Progenitor cell of endocrine pancreas (in vitro differentiated cells): ENCODE measurements at places on chromosomes 1 and 21.

DNA sequence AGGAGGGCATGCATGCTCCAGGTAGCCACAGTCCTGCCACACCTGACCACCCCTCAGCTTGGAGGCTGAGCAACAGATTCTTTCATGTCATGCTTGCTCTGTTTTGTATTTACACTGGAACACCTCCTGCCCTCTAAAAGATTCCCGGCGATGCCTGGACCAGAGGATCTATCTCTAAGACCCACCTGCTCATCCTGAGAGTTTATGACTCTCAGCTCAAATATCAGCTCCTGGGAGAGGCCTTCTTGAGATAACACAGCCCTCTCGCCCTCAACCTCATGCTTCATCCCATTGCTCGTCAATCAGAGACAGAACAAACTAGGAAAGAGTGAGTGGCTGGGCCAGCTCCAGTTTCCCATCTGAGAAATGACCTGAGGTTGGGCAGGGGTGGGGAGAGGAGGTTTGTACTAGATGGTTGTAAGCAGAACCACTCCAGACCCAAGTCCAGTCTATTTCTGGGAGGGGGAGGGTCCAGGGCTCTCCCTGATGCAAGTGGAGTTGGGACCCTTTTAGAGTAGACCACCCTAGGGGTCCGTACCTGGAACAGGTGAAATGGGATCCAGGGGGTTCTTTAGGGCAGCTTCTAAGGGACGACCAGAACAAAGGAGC is 524.5 kb downstream of the MATN1 start:
- DNase-seq = no peak

DNA sequence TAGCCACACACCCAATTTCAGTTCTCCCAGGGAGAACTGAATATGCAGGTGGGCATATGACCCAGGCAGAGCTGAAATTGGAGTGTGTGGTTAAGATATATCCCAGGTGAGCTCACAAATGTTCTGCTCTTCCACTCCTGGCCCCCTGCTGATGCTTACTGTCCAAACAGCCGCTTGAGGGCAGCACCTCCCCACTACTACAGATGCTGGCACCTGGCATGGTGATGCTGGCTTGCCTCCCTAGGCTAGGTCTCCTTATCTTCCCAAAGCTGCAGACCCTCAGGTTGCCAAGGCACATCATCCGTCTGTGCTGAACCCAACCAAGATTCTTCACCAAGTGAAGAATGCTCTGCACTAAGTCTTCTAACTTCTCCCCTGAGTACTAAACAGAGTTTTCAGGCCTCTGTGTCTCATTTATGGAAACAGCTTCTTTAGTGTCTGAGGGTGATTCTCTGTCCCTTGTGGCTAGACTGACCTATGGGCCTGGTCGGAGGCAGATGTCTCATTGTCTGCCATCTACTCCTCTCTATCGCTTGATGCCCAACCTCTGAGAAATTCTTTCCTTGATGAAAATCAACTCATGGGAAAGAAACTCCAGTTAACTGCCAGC is 27.2 kb downstream of the XCL1 start:
- DNase-seq = peak; percentile 69

DNA sequence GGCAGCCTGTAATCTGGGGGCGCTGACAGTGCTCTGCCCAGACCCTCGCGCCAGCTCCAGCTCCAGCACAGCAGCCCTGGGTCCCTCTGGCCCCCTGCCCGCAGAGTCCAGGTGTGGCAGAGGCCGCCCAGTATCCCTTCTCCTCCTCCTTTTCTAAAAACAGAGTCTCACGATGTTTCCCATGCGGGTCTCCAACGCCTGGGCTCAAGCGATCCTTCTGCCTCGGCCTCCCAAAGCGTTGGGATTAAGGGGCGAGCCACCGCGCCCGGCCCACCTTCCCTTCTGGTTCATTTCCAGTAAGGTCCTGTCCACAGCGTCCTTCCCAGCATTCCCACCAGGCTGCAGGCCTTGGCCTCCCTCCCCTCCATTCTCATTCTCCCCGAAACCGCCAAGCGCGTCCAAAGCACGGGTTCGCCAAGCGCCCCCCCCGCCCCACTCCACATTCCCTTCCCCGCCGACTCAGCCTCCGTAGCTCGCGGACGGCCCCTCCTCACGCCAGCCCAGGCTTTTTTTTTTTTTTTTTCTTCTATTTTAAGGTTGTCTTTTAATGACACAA is 2.0 kb upstream of the PCBP3 start:
- DNase-seq = no peak

GRCh38 chr1:164783778-164784555 is 225.0 kb downstream of the PBX1 start:
- DNase-seq = no peak

GRCh38 chr1:197073978-197074377 is 6.9 kb upstream of the F13B start:
- DNase-seq = no peak

GRCh38 chr1:195766709-195767108 is 841.5 kb downstream of the KCNT2 start:
- no peak for DNase-seq

- no peak for DNase-seq
Measured at GRCh38 chr1:112040891-112041740, 51.6 kb upstream of the KCND3 start.

GRCh38 chr1:86119214-86119764 is 37.3 kb downstream of the COL24A1 start:
- no peak for DNase-seq

- DNase-seq = no peak
Measured at GRCh38 chr1:181014477-181015250, 8.0 kb downstream of the STX6 start.

GRCh38 chr1:29944253-29944905 is 708.1 kb downstream of the PTPRU start:
- DNase-seq = no peak

GRCh38 chr1:94962409-94963265 is 35.7 kb upstream of the CNN3 start:
- no peak for DNase-seq

DNA sequence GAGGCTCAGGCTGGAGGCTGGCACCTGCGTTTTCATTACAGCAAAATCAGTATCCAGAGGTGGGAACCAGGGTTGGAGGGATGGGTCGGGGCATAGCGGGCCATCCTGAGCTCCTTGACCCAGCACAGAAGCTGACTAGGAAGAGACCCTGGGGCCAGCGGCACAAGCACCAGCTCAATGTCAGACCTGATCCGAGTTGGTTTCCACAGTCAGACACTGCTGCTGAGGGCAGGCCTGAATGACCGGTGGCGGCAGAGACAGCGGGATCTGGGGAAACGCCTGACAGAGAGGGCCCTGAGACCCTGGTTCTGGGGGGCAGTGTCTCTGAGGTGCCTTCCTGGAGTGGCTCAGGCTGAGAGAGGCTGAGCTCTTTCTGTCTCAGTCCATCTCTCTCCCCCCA is 162.0 kb upstream of the C1orf174 start:
- DNase-seq = no peak

DNA sequence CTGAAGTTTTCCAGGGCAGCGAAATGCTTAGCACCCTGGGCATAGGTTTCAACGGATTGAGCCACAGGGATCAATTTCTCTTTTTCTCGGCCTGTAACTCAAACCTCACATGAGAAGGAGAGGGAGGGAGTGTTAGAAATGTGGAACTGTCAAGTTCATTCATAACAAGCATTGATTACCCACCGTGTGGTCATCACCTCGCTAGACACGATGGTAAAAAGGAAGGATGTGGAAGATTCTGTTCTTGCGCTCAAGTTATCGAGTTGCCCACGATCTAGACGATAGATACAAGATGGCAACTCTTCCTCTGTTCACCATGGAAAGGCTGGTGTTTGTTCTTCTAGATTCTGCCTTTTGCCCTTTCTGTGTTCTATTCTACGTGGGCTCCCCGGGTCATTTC is 4.0 kb upstream of the RCAN3 start:
- no peak for DNase-seq

- DNase-seq = no peak
Measured at GRCh38 chr1:198649968-198650338, 11.1 kb downstream of the PTPRC start.

GRCh38 chr1:229059671-229060539 is 211.0 kb upstream of the RAB4A start:
- DNase-seq = no peak

- no peak for DNase-seq
Measured at GRCh38 chr1:161491472-161491871, 13.8 kb upstream of the FCGR2A start.

- DNase-seq = no peak
Measured at GRCh38 chr1:241533326-241534115, 1.3 kb downstream of the KMO start.

DNA sequence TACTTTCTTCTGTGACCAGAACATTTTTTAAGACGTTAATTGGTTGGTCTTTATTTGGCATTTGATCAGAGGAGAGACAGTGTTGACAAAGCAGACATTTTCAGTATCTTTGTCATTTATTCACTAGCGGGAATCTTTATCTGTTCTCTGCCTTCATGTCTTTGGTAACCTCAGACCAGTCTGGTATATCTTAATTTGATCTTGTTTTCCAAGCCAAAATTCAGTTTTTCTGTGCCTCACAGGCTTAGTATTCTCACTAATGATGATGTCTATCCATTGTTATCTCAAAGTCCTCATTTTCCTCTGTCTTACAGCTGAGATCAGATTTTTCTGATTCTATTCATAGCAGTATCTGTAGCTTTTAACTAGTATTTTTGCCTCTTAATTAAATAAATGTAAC is 158.7 kb downstream of the GPR52 start:
- no peak for DNase-seq

DNA sequence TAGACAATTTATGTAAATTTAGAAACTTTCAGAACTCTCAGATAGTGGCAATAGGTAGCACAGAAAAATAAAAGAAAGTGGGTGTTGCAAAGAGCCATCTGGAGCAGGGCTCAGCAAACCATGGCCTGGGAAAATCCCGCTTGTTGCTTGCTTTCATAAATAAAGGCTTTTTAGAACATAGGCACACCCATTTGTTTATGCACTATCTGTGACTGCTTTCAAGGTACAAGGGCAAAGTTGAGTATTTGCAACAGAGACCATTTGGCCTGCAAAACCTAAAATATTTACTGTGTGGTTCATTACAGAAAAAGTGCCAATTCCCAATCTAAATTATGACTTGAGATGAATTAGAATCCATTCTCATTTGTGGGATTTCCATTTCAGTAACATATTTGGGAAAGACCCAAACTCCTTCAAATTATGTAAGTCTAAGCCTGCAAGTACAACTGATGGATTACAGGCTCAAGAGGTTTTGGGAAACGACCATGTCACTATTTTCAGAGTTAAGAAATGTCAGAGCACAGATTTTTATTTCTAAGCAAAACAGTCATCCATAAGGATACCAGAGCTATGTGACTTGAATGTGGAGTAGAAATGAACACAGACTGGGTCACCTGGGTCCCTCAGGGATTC is 43.5 kb upstream of the DPT start:
- no peak for DNase-seq

DNA sequence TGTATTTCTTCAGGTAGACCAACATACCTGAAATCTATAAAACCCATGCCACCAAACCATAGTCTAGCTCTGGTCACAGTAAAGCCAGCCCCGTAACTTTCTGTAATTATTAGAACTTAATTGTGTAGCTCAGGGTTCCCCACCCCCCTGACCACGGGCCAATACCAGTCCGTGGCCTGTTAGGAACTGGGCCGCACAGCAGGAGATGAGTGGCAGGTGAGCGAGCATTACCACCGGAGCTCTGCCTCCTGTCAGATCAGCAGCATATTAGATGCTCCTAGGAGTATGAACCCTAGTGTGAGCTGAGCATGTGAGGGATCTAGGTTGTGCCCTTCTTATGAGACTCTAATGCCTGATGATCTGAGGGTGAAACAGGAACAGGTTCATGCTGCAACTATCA is 14.6 kb downstream of the TENT5C start:
- DNase-seq = no peak

- DNase-seq = no peak
Measured at GRCh38 chr1:218217040-218217439, 68.1 kb upstream of the RRP15 start.

GRCh38 chr1:36467700-36468455 is 3.7 kb upstream of the MRPS15 start:
- no peak for DNase-seq
